ENCODE measurements at places on chromosomes 16 and 17.

DNA sequence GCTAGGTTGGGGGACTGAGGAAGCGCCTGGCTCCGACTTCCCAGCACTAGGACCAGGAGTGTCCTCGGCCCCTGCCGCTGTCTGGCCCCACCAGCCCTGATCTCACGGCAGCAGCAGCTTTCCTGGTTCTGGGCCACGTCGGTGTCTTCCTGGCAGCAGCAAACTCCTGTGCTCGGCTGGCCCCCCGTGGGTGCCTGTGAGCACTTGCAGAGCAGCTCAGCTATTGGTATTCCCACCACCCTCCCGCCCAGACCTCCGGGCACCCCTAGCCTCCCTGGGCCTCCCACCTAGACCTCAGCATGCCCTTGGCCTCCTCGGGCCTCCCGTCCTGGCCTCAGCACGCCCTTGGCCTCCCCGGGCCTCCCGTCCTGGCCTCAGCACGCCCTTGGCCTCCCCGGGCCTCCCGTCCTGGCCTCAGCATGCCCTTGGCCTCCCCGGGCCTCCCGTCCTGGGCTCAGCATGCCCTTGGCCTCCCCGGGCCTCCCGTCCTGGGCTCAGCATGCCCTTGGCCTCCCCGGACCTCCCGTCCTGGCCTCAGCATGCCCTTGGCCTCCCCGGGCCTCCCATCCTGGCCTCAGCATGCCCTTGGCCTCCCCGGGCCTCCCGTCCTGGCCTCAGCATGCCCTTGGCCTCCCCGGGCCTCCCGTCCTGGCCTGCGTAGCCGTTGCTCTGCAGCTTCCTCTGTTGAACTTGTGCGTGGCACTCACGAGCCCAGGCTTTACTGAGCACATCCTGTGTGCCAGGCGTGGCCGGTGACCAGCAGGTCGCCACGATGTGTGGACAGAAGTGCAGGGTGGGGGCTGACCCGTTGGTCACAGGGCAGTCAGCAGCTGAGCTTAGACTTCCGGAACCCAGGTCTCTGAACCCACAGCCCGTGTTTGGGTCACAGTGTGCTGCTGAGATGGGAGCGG lies 51.8 kb upstream of the ACSF3 start:
- no peak for DNase-seq

GRCh38 chr16:87846705-87847466 lies 22.4 kb downstream of the SLC7A5 start:
- DNase-seq, result no peak

- DNase-seq, result no peak
Measured at GRCh38 chr16:83268169-83268568, 539.6 kb upstream of the HSBP1 start.

GRCh38 chr16:17469011-17469740 lies 1.6 kb downstream of the XYLT1 start:
- no peak for DNase-seq

- DNase-seq, result no peak
Measured at GRCh38 chr17:6574687-6575595, 18.6 kb upstream of the PITPNM3 start.

DNA sequence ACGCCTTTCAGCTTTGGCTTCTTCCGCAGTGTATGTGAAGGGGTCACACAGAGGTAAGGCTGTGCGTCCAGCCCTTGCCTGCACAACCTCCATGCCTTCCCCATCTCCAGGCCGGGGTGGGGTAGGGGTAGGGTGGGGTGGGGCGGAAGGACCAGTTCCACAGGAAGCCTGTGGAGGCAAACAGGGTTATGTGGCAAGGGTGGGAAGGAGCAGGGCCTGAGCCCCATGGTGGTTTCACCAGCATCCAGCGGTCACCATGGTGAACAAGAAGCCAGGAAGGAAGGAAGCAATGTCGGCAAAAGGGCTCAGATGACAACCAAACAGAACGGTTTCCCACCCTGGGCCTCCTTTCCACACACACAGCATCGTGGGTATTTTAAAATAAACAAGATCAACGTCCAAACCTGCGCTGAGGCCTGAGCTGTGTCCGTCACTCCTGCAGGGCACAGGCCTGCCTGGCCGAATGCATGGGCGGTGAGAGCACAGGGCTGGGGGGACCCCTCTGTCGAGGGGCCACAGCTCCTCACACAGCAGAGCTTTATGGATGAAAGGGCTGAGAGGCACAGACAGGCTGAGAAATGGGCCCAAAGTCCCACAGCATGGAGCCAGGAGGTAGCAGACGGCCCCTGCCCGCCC lies 80.5 kb downstream of the ZNF778 start:
- DNase-seq, result no peak

DNA sequence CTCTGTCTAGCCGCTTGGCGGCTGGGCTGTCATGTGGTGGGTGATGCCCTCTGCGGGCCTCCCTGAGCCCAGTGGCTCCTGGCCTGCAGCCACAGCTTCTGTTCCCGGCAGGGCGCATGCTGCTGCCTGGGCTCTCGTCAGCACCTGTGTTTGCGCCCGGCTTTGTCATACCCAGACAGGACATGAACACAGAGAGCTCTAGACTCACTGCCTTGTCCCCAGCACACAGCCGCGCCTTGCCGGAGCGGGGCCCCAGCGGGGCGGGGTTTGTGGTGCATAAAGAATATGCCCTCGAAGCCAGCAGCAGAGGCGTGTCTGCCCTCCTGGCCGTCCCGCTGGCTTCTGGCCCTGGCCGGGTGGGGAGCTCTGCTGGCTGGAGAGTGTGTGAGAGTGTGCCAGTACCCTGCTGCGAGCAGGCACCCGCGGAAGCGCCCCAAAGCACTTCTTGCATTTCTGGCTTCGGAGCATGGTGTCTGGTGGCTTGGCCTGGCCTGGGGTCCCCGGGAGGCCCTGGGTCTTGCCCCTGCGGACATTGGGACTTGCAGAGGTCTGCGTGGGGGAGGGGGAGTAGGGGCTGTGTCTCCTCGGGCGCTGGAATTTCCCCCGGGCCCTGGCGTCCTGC lies 14.4 kb downstream of the ASPSCR1 start:
- peak; percentile 76 for DNase-seq

DNA sequence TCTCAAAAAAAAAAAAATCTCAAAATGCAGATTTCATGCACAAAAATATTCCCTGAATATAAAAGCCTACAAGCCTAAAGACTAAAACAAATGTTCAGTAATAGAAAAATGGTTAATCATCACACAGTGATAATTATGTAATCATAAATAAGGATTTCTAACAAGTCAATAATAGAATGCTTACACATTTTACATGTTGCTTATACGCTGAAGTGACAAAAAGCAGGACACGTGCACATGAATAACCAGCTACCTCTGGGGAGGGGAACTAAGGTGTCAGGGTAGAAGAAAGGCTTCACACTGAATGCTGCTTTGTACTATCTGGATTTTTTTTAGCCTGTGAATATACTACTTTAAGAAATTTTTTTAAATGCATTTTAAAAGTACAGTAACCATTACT lies 31.1 kb downstream of the HEATR6 start:
- no peak for DNase-seq

GRCh38 chr16:54706406-54706805 lies 224.3 kb upstream of the IRX5 start:
- no peak for DNase-seq

DNA sequence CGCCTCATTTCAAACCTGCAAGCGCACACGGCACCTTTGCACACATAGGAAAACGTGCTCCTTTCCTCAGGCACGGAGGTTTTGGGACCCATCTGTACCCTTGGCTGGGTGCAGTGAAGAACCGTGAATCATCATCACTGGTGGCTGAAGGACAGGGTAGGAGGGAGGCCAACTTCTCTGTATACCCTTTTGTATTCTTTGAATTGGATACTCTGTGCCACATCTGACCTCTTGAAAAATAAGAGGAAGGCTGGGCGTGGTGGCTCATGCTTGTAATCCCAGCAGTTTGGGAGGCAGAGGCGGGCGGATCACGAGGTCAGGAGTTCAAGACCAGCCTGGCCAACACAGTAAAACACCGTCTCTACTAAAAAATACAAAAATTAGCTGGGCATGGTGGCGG lies 11.7 kb downstream of the GPRC5B start:
- no peak for DNase-seq

- no peak for DNase-seq
Measured at GRCh38 chr16:25563700-25564099, 128.1 kb upstream of the HS3ST4 start.

DNA sequence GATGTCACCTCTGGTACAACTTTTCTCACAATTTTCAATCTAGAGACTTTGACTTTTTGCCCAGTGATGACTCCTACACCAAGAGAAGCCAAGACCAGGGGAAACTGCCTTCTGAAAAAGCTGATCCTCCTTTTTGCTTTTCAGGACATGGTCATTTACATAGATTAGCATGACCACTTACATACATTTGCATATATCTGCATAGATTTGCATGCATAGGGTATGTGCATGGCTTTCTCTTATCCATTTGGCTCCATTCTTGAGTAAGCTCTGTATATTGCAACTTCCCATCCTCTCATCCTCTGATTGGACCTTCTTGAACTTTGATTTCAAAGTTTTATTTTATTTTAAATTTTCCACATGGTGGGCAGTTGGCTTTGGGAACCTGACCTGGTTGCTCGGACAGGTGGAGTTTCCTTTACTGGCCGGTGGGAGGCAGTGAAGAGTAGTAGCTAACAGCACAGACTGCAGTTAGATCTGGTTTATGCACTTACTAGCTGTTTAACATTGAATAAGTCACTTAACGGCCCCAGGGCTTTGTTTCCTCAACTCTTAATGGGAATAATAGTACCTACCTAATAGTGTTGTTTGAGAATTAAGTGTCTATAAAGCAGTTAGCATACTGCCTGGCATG lies 92.9 kb downstream of the GPR139 start:
- peak; percentile 54 for DNase-seq

- DNase-seq, result no peak
Measured at GRCh38 chr17:40130352-40131042, 8.7 kb downstream of the MSL1 start.

- DNase-seq, result peak; percentile 26
Measured at GRCh38 chr16:70646260-70647241, at the start of gene IL34. Gene IL34 (plus strand): TSS chr16:70646559. CDS start chr16:70646948, 389 bp downstream.

DNA sequence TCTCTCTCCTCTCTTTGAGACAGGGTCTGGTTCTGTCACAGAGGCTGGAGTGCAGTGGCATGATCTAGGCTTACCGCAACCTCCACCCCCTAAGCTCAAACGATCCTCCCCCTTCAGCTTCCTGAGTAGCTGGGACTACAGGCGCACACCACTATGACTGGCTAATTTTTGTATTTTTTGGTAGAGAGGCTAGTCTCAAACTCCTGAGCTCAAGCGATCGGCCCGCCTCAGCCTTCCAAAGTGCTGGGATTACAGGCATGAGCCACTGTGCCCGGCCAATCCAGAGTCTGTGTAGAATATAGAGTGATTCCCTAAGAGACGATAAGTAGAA lies 65.8 kb upstream of the RPH3AL start:
- no peak for DNase-seq

DNA sequence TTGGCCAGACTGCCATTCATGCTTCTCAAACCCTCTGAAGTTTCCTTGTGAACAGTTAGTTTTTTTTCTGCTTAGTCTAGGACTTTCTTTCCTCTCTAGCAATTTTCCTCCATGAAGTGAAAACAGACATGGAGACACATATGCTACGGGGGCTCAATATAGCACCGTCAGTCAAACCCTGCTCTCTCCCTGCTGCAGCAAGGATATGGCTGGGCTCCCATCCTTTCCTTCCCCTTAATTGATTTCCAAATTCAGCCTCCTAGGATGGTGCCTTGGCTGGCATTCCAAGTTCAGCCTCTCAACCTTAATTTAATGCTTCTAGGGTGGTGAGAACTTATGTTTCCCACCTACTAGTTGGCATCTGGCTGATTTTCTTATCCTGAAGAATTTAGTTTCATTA lies 436.7 kb downstream of the NPIPA7 start:
- DNase-seq, result no peak

DNA sequence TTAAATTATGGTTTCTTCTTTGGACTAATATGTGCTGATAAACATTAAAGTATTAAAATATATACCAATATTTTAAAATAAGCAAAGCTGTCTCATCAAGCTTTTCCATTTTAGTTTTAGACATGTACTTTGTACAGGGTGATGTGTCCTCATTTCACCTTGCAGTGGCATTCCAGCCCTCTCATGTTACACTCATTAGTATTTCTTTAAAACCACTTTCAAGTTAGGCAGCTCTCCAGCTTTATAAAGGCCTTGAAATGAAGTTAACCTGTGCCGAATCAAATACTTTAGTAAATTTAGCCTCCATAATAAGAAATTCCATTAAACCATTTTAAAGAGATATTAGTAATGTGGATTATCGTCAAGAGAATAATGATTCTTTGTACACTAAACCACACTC lies 107.6 kb upstream of the HLF start:
- DNase-seq, result no peak

GRCh38 chr17:43015579-43015978 lies 6.6 kb downstream of the VAT1 start:
- DNase-seq, result no peak

GRCh38 chr16:66223176-66223780 lies 143.2 kb upstream of the CDH5 start:
- DNase-seq, result no peak

GRCh38 chr16:68093816-68094613 lies 8.8 kb downstream of the NFATC3 start:
- no peak for DNase-seq

- no peak for DNase-seq
Measured at GRCh38 chr17:37280841-37281240, 94.9 kb upstream of the C17orf78 start.

GRCh38 chr16:29154088-29154487 lies 169.2 kb downstream of the LAT start:
- no peak for DNase-seq

GRCh38 chr17:969811-970355 lies 9.7 kb downstream of the NXN start:
- no peak for DNase-seq

- peak; percentile 80 for DNase-seq
Measured at GRCh38 chr17:44219616-44220212, at the start of gene UBTF. Gene UBTF (minus strand): TSS chr17:44219675. CDS start chr17:44218229, 1,446 bp downstream.

- peak; percentile 86 for DNase-seq
Measured at GRCh38 chr16:88672776-88673175, 9.9 kb upstream of the MVD start.

DNA sequence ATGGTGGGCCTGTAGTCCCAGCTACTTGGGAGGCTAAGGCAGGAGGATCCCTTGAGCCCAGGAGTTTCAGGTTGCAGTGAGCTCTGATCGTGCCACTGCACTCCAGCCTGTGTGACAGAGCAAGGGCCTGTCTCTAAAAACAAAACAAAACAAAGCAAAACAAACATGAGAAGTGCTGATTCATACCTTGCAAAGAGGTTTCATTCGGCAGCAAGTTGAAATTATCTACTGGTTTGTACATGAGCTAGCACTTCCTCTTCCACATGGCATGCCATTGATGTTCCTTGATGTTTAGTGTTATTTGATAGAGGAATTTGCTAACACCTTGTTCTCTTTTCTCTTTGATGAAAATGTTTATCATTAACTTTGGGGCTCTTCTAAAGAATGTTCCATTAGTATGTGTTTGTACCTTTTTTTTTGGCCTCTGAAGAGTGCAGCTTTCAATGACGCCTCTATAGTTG lies 50.6 kb downstream of the SPECC1 start:
- DNase-seq, result no peak
